NCI-H1436 treated with DMSO at 0.1 percent for 48 hours (cell line): ENCODE measurements at places on chromosomes 12 and 14.

DNA sequence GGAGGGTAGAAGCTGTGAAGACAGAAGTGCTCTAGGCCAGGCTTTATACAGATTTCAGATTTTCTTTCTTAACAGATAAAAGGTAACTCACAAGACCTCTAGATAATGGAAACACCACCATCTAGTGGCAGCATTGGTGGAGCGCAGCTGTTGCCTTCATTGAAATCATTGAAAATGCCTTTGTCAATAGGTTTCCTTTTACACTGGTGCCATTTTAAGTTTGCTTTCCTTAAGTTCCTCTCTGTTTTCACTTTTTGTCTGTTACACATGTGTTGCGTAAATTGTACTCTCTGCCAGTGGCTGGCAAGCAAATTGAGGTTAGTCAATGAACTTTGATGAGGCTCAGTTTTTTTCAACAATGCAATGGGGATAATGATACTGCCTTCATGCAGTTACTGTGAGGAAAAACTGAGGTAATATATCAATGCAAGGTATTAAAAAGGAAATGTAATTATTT lies 31.1 kb downstream of the ALDH1L2 start:
- no peak for DNase-seq

- DNase-seq: no peak
These were observed 228.0 kb downstream of the MON2 start for GRCh38 chr12:62694632-62695031.

GRCh38 chr12:88633312-88633711 lies 53.0 kb upstream of the KITLG start:
- no peak for DNase-seq

DNA sequence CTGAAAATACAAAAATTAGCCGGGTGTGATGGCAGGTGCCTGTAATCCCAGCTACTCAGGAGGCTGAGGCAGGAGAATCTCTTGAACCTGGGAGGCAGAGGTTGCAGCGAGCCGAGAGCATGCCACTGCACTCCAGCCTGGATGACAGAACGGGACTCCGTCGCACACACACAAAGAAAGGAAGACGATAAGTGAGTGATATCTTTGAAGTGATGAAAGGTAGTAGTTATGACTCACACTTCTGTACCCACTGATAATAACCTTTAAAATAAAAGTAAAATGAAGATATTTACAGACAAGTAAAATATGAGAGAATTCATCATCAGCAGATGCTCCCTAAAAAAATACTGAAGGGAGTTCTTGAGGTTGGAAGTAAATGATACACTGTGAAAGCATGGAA lies 171.3 kb upstream of the CRY1 start:
- DNase-seq: no peak

DNA sequence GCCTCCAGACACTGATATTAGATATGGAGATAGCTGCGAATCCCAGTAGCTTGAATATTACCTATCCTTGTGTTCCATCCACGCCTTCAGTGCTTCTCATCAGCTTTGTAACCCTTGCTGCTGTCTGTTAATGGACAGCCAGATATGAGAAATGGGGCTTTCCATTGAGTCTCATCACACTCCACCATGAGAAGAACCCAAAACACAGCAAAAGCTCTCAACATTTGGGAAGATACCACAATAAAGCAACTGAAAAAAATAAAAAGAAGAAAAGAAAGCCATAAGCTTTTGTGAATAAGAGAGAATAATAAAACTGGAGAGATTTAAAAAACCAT lies 225.4 kb downstream of the GALC start:
- DNase-seq: no peak

GRCh38 chr14:103102689-103103260 lies 8.2 kb downstream of the EXOC3L4 start:
- no peak for DNase-seq

GRCh38 chr14:79576424-79576823 lies 634.9 kb downstream of the DIO2 start:
- no peak for DNase-seq

DNA sequence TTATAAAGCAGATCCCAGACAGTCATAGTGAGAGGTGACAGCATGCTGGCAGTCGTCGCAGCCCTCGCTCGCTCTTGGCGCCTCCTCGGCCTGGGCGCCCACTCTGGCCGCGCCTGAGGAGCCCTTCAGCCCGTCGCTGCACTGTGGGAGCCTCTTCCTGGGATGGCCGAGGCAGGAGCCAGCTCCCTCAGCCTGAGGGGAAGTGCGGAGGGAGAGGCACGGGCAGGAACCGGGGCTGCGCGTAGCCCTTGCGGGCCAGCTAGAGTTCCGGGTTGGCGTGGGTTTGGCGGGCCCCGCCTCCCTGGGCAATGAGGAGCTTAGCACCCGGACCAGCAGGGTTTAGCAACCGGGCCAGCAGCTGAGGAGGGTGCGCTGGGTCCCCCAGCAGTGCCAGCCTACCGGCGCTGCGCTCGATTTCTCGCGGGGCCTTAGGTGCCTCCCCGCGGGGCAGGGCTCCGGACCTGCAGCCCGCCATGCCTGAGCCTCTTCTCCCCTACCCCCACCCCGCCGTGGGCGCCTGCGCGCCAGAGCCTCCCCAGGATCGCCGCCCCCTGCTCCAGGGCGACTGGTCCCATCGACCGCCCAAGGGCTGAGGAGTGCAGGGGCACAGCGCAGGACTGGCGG lies 451.2 kb upstream of the DCN start:
- DNase-seq: no peak

- no peak for DNase-seq
These were observed 60.7 kb downstream of the KDM2B start for GRCh38 chr12:121520119-121520518.

DNA sequence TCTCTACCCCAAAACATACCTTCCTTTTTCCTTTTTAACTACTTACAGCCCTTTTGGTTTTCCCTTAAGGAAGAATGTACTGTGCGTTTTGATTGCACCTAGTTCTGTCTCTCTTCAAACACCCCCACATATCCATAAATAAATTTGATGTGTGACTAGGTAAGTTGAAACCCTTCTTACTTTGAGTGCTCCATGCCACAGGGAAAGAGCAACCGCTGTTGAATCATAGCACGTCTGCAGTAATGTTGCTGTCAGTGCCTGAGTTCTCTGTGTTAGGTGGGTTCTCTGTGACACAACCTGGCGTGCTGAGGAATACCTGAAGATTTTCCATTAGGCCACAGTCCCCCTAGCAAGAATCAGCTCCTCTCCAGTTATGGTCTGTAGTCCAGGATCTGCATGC lies 102.1 kb downstream of the FIGNL2 start:
- DNase-seq: no peak
